ENCODE measurements at places on chromosomes 2 and 18.

DNA sequence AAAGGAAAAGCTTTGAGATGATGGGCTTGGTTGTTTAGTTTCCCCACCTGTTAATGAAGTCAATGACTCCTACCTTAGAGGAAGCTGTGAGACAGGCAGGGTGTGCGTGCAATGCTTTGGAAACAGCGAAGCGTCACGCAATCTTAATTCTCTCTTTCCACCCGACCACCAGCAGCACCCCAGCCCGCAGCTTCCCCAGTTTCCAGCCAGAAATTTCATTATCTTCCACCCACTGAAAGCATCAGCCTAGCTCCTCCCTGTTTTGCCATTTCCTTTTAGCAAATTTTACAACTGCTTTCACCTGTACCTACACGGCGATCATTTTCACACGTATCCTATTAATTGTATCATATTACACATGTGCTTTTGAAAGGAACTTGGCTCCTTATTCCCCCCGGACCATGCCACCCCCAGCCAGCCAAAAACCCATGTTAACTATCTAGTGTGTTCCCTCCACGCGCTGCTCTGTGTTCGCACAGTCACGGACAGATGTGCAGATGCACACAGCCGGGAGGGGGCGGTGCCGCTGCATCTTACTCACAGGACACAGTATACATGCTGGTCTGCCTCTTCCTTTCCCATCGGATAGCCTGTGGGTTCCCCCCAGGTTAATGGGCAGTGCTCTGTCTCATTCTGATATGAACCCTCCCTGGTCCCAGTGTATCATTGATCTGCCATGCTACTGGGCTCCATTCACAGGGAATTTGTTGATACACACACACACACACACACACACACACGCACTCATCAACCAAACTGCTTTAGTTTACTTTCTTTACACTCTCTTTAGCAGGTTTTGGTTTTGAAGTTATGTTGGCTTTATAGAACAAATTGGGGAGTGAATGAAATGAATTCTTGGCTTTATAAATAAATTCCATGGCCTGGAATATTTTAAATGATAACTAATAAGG, 22.4 kb downstream of the CYP27C1 start:
- H3K4me3 ChIP-seq: peak overlapping the region; percentile 26
- H3K36me3 ChIP-seq: 0 out of 2 replicates have a peak, but pooled peaks cover 3% of the 10 kb centered on the region
- H3K27ac ChIP-seq: no peak overlapping the region
- H3K27me3 ChIP-seq: no peaks in the 10 kb centered on the region

DNA sequence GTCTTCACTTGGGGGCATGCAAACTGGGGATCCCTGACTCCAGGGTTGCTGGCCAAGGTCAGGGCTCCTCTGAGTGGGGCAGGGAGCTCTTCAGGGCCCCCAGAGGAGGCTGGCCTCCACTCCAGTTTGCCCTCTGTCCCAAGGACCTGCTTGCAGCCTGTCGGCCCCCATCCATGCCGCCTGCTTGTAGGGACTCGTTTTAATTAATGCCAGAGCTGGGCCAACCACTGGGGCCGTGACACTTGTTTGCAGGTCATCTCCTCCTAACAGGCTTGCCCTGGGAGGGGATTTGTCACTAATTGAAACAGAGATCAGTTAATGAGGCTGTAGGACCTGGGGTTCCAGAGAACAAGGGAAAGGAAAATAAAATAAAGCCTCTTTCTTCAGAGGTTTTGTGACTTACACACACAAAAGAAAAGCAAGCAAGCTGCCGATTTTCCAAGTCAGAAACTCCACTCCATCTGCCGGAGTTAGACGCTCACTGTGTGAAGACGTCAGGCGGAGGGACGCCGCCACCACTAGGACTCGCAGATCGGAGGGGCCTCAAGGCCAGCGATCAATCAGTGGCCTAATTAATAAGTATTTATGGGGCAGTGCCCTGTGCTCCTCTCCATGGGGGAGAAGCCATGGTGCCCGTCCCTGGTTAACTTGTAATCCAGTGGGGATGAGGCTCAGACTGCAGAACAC, 75.9 kb downstream of the SFXN5 start:
- DNase-seq: no peak
- peaks cover 8% of the 10 kb centered on the region for H3K4me1 ChIP-seq
- H3K27ac ChIP-seq: peak overlapping the region; percentile 60
- H3K36me3 ChIP-seq: no peaks in the 10 kb centered on the region

DNA sequence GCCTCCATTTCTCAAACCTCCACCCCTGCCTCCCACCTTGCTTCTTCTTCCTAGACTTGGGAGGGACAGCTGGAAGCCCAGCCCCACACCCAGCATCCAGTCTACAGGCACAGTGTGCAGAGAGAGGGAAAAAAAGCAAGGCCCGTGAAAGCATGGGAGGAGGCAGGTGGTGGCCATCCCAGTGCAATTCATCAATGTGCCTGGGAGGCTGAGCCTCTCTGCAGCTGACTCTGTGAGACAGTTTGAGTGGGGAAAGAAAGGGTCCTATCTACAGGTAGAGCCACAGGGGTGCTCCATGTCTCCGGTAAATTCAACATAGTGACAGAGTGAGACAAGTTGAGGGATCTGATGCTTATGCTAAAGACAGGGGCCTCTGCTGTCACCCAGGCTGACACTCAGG, 340.6 kb downstream of the DYSF start:
- DNase-seq: no peak
- H3K27me3 ChIP-seq: no peaks in the 10 kb centered on the region
- peaks cover 4% of the 10 kb centered on the region for H3K4me1 ChIP-seq
- H3K27ac ChIP-seq: no peak overlapping the region
- H3K36me3 ChIP-seq: no peaks in the 10 kb centered on the region

DNA sequence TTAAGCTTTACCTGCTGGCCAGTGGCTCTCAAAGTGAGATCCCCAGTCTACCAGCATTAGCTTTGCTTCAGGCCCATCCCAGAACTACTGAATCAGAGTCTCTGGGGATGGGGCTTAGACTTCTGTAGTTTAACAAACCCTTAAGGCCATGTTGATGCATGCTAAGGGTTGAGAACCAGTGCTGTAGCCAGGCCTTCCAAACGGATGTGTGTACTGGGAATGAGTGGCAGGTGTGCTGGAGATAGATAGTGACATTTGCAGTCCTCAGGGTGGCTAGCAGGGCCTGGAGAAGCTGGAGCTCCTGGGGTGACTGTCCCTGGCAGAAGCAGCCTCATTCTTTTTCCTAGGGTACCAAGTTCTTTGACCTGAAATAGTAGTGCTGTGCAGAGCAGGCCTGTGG, 148.5 kb downstream of the PPP1R1C start:
- H3K36me3 ChIP-seq: no peaks in the 10 kb centered on the region
- no peak for DNase-seq
- H3K27ac ChIP-seq: no peak overlapping the region
- H3K4me3 ChIP-seq: no peak overlapping the region
- H3K4me1 ChIP-seq: no peaks in the 10 kb centered on the region

GRCh38 chr2:70073493-70073892, 13.8 kb upstream of the PCBP1 start:
- no peaks in the 10 kb centered on the region for H3K27me3 ChIP-seq
- H3K36me3 ChIP-seq: peaks cover 29% of the 10 kb centered on the region
- DNase-seq: no peak
- peak overlapping the region; percentile 47 for H3K27ac ChIP-seq
- no peak overlapping the region for H3K4me3 ChIP-seq
- peaks cover 4% of the 10 kb centered on the region for H3K4me1 ChIP-seq

DNA sequence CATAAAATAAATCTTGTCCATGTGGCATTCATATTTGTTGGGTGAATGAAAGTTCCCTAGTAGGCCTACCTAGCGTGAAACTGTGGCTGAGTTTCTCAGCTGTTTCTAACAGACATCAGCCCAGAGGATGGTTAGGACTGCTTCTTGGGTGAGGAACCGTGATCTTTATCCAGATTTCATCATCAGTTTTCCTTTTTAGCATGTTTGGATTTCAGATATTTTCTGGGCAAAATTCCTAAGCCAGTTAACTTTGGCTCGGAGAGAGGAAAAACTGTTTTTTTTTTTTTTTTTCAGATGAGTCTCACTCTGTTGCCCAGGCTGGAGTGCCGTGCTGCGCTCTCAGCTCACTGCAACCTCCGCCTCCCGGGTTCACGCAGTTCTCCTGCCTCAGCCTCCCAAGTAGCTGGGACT, 53.5 kb downstream of the DGKD start:
- H3K36me3 ChIP-seq: peaks cover 28% of the 10 kb centered on the region
- no peak overlapping the region for H3K27ac ChIP-seq
- DNase-seq: no peak
- no peaks in the 10 kb centered on the region for H3K27me3 ChIP-seq

Measured in WTC11 (cell line).